Activated T-cell treated with anti-CD3 and anti-CD28 coated beads for 1 hour (primary cell): ENCODE measurements at places on chromosomes 3 and 15.

GRCh38 chr15:69232144-69232543, 66.6 kb upstream of the PAQR5 start:
- DNase-seq = no peak

- no peak for DNase-seq
Measured at GRCh38 chr3:169660709-169661360, 2.7 kb downstream of the MECOM start.

DNA sequence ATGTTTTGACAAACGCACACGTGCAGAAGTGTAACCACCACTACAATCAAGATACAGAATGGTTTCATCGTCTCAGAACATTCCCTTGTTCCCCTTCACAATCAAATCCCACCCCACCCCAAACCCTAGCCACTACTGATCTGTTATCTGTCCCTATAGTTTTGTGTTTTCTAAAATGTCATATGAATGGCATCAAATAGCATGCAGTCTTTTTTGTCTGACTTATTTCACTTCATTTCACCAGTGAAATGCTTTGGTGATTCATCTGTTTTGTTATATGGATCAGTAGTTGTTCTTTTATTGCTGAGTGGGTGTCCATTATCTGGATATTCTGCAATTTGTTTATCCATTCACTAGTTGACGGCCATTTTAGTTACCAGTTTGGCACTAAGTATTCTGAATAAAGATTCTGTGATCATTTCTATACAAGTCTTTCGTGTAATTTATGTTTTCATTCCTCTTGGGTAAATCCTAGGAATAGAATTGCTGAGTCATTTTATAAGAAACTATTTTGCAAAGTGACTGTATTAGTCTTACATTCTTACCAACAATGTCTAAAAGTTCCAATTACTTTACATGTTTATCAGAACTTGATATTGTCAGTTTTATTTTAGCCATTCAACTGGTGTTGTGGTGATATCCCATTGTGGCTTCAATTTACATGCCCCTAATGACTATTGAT, 232.8 kb downstream of the CLSTN2 start:
- no peak for DNase-seq

DNA sequence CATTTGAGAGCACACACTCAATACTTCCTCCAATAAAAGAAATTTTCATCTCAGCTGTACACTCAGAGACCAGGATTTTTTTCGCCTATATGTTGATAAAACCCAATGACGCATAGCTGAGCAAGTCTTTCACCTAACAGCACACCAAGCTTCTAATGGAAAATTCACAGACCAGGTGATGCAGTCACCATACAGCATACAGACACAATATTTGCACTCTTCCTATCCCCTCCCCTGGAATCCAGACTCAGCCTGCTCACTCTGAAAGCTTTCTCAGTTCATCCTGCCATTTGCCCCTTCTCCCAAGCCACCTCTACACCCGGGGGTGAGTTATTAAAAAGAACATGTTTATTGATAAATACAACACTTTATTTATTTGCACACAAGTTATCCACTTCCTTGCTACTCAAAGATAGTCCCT, 1.7 kb downstream of the TBC1D5 start:
- DNase-seq = no peak

- no peak for DNase-seq
Measured at GRCh38 chr3:156816091-156816793, 9.9 kb upstream of the LEKR1 start.

- no peak for DNase-seq
Measured at GRCh38 chr15:66389098-66389858, 2.6 kb downstream of the MAP2K1 start.

DNA sequence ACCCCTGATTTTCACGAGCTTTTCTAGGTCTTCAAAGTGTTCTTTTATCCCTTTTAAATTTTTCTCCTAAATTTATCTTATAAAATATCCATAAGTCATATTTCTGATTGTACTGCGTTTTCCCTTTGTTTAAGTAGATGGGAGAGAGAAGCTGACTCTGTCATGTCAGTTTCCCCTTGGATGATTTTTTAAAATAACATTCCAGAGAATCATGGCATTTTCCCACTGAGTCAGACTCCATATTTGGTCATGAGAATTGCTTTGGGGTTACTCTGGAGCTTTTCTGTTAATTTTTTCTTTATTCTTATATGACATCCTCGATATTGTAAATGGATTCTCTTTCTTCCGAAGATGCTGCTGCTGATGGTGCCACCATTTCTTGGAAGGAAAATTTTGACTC, 28.6 kb upstream of the UMPS start:
- DNase-seq = no peak

- DNase-seq = no peak
Measured at GRCh38 chr3:84141571-84141970, 817.2 kb upstream of the CADM2 start.

GRCh38 chr3:155753038-155753639, 8.3 kb upstream of the PLCH1 start:
- DNase-seq = no peak

DNA sequence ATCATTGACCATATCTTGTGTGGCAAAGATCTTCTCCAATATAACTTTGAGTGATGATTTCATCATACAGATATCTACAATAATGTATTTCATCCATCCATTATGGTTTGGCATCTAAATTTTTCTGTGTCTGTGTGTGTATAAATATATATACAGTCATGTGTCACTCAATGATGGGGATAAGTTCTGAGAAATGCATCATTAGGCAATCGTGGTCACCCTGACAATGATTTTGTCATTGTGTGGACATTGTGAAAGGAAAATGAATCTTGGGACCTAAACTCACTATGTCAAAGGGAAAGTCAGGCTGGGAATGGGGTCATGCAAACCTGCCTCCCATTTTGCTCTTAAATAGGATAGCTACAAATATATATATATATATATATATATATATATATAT, 12.4 kb downstream of the CFAP161 start:
- no peak for DNase-seq

DNA sequence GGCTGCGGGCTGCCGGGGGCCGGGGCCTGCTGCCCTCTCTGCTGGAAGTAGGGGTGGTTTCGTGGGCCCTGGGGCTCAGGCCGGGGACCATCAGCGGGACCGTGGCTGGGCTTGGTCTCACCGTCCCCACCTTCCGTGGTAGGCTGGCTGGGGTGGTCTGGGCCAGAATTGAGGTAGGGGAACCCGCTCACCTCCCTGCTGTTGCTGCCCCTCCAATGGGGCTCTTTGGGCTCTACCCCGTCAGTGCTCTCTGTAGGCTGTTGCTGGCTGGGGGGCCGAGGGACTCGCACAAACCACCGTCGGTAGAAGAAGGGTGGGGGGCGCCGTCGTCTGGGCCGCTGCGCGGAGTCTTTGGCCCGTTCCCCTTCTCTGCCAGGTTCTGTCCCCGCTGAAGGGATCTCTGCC, 23.4 kb downstream of the RGMA start:
- DNase-seq = no peak

GRCh38 chr15:29114221-29115092, 155.2 kb downstream of the NSMCE3 start:
- DNase-seq = no peak

- DNase-seq = no peak
Measured at GRCh38 chr15:100812802-100813201, 66.8 kb upstream of the ALDH1A3 start.

GRCh38 chr3:18445401-18446148, 20.4 kb upstream of the SATB1 start:
- DNase-seq = peak; percentile 65

DNA sequence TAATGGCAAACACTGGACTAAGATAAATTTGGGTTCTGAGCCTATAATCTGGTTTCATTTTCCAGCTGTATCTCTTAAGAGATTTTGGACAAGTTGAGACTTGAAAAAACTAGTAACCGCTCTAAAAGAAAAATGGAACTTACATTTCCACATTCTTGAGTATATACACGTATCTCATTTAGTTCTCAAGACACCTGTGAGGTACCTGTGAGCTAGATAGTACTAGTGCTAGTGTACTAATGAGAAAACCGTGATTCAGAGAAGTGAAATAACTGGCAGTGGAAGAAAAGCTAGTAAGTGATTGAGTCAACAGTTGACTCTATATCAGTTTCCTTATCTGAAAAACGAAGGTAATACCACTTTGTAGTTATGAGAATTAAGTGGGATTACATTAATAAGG, 62.2 kb upstream of the PAQR5 start:
- no peak for DNase-seq

DNA sequence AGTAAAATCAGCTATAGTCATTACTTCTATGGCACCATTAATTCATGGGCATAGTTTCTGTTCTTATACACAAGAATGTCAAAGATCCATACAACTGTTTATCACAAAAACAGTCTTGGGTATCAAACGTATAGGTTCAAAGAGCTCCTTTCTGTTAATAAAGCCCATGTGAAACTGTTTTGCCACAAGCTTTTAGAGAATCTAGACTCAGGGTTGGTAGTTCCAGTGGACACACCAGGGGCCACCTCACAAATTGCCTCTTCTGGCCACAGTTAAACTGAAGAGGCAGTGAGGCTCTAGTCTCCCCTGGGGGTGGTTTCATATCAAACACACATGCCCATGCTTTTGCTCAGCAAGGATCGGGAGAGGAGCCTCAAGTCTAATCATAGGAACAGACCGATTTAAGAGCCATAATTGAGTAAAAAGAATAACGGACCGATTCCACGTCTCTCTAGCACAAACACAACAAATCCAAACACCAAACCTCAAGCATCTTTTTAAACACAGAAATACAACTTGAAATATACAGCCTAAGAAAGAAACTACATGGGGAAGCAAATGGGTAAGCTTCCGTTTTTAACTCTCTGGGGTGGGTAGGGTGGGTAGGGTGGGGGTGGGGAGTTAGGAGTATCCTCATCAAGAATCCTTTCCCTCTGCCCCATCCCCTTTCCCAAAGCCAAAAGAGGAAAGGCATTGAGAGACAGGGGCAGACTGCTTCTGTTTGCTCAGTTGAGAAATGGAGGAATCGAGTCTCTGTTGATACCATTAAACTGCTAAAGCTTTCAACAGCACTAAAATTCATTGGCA, 443.3 kb downstream of the MAGI1 start:
- DNase-seq = no peak

DNA sequence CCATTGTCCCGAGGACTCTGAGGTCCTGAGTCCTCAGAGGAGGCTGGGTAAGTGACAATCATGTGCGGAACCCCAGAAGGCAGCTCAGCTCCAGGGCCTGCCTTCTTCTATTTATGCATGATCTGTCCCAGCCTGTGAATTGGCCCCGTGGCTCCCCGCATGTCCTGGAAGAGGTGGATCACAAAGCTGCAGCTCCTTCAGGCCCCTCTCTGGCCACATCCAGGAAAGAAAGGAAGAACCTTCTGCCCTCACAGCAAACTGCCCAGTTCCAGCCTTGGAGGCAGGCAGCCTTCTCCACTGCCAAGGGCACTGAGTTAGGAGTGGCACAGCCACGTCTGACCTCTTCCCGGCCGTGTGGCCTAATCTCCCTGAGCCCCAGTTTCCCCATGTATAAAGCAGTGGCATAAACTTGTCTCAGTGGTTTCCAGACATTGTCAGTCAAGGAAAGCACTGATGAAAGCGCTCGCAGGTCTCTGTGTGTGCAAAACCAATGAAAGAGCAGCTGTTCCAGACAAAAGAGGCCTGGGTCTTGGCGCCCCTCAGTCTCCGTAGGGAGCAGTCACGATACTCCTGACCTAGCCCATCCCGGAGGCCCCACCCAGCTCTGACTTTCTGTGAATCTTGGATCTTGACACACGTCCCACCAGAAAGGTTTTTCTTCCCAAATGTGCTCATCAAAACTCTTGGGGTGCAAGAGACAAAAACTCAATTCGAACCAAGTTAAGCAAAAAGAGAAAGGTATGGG, 497.3 kb downstream of the SHQ1 start:
- DNase-seq = no peak

DNA sequence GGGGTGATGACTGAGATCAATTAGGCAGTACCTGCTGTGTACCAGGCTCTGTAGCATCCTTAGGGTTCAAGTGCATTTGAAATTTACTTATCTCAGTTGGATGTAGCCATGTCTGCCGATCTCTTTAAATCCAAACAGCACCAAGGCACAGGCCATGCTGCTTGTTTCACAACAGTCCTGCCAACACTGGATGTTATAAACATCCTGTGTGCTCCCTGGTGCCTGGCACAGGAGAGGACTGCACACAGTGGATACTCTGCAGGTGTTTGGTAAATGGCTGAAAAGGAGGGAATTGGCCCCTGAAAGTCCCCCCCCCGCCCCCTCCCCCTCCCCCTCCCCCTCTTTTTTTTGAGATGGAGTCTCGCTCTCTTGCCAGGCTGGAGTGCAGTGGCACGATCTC, 27.0 kb downstream of the CTSH start:
- DNase-seq = no peak

DNA sequence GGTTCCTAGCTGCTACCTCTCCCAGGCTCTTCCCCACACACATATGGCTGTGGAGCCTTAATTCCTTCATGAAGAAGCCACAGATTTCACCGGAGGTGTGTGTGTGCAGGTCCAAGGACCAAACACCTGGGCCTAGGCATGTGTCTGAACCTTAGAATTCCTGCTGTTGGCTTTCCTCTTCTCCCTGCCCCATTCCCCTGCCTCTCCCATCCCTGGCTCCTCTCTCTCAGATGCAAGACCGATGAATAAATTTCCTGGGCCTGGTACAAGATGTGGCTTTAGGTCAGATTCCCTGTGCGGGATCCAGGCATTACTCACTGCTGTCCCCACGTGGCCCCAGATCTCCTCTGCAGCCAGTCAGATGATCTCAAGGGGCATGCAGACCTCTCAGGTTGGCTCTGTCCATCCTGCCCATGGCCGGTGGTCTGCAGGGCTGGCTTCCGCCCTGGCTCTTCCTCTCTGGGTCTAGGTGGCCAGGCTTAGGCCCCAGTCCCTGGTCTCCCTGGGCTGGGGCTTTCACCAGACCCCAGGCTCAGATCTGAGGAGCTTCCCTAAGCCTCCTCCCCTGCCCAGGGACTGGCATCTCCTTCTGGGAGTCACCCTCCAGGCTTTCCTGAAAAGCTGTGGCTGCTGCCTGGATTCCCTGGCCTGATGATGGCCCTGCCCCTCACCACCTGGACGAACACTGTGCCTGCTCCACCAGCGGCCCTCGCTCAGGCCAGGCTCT, 20.5 kb downstream of the CCR9 start:
- DNase-seq = no peak

DNA sequence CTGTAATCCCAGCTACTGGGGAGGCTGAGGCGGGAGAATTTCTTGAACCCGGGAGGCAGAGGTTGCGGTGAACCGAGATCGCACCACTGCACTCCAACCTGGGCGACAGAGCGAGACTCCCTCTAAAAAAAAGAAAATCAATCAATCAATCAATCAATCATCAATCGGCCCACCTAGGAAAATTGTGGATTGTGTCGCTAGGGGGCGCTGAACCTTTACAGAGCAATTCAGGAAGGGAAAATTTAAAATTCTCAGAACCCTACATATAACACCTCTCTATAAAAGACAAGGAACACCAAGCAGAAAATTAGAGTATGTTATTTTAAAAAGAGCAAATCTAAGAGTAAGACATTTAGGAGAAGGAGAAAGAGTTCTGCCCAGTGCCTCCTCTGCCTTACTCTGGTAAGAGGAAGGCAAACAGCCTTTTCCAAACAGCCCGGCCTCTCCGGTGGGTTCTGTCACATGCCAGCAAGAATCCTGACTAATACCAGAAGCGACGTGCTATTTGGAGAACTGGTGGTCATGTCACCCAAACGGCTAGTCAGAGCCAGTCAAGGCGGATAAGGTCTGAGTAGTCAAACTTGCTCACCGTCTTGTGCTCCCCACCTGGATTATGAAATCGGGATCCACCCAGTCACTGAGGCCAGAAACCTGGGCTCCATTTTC, 22.3 kb upstream of the SMCO1 start:
- peak; percentile 76 for DNase-seq

GRCh38 chr3:134057654-134058110, 28.0 kb upstream of the SLCO2A1 start:
- no peak for DNase-seq

GRCh38 chr3:115217292-115217677, 70.2 kb upstream of the ZBTB20 start:
- DNase-seq = no peak
